ENCODE measurements at places on chromosomes 2 and 18.

DNA sequence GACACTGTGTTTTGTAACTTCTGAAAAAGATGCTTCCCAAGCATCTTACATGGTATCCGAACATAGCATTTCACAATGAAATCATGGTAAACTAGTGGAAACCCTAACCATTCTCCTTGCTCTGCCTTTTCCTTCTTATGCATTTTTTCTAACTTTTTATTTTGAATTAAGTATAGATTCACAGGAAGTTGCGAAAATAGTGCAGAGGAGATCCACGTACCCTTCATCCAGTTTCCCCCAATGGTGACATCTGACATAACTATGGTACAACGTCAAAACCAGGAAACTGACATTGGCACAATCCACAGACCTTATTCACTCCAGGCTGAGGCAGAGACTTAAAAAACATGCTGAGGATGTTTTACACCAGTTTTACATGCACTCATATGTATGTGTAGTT is 38.3 kb downstream of the AAK1 start:
- no peak for DNase-seq

- no peak for DNase-seq
Measured at GRCh38 chr2:129934044-129934822, 45.2 kb upstream of the RAB6C start.

DNA sequence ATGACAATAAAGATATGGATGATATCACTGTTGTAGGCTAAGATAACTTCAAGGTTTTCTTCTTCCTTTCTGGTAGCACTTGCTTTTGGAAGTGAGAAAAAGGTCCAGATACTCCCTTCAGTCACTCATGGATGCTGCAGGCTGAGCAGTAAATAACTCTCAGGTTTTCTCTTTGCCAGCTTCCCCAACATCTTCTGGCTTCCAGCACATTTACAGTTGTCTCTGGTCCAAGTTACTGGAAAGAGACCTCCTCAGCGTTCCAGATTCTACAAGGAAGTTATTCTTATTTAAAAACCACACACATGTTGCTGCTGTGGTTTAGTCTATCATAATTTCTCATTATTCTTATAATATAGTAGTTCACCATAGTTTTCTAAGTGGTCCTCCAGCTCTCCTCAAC is 383.4 kb downstream of the PLCL1 start:
- no peak for DNase-seq

DNA sequence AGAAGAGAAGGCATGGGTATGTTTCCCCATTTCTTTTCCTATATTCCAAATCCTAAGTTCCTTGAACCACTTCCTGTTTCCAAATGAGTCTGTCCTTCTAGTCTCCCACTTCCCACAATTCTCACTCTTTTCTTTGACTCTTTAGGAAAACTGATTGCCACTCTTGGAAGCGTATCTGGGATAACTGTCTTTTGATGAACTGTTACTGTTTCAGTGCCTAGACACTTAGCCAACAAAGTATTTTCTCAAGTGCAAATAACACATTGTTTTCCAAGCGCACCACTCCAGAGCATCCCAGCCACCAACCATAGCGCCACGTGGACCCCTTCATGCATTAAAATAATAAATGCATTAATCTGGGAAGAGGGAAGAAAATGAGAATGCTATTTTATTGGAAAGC is 342.8 kb downstream of the MTX2 start:
- no peak for DNase-seq

DNA sequence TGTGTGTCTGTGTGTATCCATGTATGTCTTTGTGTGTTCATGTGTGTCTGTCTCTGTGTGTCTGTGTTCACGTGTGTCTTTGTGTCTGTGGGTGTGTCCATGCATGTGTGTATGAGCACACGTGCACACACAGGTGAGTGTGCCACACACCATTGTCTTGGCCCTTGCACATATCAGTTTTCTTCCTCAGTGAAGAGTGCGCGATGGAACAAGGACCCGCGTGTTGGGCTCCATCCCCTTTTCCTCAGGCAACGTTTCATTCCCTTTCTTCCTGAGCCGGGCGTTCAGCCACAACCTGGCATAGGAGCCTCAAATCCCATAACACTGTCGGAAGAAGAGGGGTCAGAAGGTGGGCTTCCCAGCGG is 74.3 kb downstream of the PTGR3 start:
- DNase-seq: no peak

DNA sequence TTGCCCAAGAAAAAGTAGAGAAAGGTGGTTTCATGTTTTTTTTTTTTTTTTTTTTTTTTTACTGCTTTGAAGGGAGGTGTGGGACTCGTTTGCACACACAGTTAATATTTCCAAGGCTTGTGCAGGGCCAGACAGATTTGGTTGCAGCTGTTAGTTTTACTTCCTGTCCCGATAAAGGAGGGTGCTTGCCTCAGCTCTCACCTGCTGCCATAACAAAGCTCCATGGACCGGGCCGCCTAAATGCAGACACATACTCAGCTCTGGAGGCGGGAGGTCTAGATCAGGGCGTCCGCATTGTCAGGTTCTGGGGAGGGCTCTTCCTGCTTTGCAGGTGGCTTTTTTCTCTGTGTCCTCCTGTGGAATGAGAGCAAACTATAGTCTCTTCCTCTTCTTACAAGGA is 69.9 kb downstream of the ODC1 start:
- DNase-seq: no peak

- DNase-seq: no peak
Measured at GRCh38 chr18:39564716-39565115, 1999.1 kb upstream of the CELF4 start.

DNA sequence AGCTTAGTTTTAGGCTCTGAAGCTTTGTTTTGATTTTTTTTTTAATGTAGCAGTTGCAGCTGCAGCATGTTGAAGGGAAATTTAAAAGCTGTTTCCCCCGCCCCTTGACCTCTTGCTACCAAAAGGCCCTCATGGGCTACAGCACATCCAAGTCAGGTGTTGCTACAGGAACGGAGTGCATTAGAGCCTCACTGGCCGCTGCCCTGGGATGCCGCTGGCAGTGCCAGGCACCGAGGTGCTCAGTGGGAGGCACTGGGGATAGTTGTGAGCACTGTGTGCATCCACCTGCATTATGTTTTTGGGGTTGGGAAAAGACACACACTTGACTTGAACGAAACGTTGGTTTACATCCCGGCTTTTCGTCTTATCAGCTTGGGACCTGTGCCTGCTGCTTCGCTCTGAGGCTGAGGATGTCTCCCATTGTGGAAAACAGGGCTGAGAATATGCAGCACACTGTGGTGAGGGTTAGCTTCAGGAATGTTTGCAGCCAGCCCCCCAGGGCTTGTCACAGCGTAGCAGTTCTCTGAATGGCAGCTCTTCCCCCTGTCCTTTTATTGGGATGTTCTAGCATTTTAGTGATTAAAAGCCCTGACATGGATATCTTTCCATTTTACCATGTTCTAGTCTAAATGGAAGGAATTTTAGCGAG is 24.1 kb downstream of the DCDC2C start:
- DNase-seq: no peak

DNA sequence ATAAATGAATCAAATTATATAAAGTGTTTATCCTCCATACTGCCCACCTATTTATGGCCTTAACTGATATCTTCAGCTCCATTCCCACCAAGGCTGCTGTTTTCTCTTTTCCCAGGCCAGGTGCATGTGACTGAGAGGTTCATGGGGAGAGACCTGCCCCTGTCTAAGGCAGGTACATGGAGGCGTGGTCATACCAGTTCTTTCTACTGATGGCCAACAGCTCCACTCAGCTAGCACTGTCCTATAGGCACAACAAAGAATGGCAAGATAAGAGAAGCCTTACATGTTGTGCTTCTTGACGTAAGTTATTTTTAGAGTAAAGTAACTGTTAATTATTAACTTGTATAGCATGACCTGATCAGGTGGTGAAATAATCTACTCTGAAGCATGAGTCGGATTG is 16.8 kb downstream of the AKAIN1 start:
- DNase-seq: no peak

- DNase-seq: no peak
Measured at GRCh38 chr18:63676526-63677323, 15.0 kb upstream of the SERPINB3 start.

GRCh38 chr2:213640738-213641425 is 356.6 kb downstream of the SPAG16 start:
- DNase-seq: no peak

- DNase-seq: peak; percentile 4
Measured at GRCh38 chr2:76953733-76954347, 568.3 kb downstream of the LRRTM4 start.

DNA sequence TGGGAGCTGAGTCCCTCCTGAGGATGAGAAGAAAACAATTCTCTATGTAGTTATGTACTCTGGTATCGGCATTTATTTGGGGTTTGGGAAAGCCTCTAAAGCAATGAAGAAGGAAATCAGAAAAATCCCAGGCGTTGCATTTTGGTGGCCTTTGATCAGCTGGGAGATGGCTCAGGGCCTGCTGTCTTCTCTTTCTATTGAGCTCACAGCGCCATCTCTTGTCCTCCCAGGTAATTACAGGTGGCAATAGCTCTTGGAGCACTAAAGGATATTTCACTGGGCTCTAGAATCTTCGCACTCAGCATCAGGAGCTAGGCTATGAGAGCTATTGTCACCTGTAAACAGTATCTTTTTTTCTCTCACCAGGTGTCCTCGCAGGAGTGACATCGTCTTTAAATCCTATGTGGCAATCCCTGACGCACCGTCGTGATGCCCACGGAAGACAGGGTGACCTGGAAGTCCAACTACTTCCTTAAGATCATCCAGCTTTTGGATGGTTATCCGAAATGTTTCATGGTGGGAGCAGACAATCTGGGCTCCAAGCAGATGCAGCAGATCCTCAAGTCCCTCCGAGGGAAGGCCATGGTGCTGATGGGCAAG is 76.1 kb upstream of the PMAIP1 start:
- DNase-seq: peak; percentile 67

DNA sequence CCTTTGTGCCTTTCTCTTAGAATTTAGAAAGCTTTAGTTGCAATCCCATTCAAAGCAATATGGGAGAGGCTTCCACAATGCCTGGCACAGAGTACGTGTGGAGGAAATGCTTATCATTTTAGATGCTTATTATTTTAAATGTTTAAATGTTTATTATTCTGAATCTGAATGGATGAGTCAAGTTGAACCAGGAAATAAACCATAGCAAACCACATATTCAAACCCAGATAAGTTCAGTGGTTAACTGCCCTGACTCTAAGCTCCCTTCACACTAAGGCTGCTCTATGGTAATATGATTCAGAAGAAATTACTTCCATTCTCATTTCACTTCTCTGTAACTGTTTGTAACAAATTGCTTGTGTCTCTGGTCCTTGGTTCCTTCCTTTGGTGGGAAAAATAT is 5.2 kb upstream of the PPP4R1 start:
- no peak for DNase-seq

DNA sequence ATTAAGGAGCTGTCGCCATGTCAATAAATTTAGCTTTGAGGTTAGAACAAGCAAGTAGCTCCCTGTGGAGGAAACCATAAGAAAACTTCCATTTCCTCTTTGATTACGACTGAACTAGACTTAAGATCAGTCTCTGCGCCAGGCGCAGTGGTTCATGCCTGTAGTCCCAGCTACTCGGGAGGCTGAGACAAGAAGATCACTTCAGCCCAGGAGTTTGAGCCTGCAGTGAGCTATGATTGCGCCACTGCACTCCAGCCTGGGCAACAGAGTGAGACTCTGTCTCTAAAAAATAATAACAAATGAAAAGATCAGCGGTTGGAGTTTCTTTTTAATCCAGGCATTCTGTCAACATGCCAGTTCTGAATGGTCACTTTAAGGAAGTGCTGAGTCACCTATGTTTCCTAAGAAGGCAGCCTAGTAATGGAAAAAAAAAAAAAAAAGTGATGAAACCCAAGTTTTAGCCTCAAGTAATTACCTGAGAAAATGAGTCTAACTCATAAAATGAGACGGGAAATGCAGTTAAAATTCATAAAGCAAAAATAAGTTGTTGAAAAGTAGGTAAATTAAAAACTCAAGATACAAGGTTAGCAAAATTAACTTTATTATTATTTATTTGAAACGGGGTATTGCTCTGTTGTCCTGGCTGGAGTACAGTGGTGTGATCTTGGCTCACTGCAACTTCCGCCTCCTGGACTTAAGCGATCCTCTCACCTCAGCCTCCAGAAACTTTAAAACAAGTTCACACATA is 10.2 kb downstream of the C18orf32 start:
- peak; percentile 22 for DNase-seq

- DNase-seq: no peak
Measured at GRCh38 chr2:230697676-230698075, 15.0 kb upstream of the CAB39 start.

DNA sequence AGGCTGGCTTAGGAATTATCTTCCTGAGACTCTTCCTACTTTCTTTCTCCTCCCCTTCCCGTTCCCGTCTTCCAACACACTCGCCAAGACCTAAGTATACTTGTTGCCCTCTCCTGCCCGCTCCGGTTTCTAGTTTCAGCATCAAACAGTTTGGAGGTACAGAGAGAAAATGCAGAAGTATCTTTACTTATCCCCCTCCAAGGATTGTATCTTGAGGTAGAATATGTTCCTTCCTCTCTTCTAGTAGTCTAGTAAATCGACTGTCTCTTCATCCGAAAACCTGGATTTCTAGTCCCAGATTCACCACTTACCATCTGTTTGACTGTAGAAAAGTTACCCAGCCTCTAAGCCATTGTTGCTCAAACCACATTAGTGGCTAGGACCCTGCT is 755 bp downstream of the EIF4E2 start:
- no peak for DNase-seq

DNA sequence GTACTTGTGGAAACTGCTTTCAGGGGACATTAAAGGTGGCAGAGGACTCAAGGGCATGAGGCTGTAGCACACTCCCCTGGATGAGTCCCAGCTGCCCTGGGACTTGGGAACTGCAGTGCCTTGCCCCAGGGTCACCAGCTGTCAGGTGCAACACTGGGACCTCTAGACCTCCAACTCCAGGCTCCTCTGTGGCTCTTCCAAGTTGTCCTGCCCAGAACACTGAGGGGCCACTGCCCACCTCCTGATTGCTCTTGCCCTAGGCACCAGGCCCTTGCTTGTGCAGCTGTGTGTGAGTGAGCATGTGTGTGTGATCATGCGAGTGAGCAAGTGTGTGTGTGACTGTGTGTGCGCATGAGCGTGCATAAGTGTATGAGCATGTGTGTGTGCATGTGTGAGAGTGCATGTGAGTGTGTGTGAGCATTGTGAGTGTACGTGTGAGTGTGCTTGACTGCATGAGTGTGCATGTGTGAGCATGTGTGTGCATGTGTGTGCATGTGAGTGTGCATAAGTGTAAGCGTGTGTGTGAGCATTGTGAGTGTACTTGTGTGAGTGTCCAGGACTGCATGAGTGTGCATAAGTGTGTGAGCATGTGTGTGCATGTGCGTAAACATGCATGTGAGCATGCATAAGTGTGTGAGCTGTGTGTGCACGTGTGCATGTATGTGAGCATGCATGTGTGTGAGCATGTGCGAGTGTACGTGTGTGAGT is 301.5 kb downstream of the NDUFA10 start:
- DNase-seq: no peak

GRCh38 chr2:238290091-238290509 is 1.7 kb upstream of the PER2 start:
- DNase-seq: no peak

- DNase-seq: no peak
Measured at GRCh38 chr2:8676921-8677645, 4.8 kb upstream of the ID2 start.

DNA sequence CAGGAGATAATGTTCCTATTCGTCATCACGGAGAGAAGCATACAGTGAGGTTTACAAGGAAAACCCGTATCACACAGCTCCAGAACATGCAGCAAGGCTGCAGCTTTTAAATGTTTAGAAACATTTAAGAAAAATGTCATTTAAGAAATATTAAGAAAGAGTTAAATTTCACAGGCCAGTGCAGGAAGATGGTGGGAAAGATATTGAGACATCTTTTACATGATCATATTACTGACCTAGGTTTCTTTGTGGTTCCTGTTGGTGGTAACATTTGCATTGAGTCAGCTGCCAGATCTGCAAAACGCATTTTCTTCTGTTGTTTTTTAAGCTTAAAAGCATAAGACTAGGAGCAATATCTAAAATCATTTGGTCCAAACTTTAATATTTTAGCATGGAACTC is 44.9 kb downstream of the CPO start:
- no peak for DNase-seq
